Stimulated activated CD8-positive, alpha-beta memory T cell treated with anti-CD3 and anti-CD28 coated beads, Interleukin-4, amount 100 ng/mL, for 1 hour (primary cell): ENCODE measurements at places on chromosomes 4 and X.

DNA sequence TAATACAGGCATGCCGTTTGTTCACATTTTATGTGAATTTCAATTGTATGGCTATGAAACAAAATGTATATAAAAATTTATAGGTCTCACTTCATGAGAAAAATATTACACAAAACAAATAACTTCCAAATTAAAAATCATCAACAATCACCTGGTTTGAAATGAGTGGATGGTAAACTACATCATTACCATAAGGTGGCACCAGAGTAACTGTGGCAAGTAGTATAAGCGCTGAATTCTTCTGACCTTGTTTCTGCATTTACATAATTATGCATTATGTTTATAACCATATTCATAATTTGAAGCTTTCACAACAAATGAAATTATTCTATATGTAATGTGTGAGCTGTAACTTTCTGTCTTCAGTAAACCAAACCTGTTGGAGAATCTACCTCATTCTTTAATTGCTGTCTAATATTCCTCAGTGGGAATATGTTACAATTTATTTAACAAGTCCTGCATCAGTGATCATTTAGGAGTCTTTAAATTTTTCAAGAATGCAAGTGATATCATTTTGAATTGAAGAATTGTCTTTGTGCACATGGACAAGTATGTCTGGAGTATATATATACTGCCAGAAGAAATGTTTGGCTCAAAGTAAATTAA, 55.2 kb downstream of the MMRN1 start:
- DNase-seq: no peak

- no peak for DNase-seq
Observed at GRCh38 chr4:139295942-139296299, 5.4 kb upstream of the NAA15 start.

GRCh38 chr4:33133723-33134122, 2413.6 kb downstream of the PCDH7 start:
- DNase-seq: no peak

DNA sequence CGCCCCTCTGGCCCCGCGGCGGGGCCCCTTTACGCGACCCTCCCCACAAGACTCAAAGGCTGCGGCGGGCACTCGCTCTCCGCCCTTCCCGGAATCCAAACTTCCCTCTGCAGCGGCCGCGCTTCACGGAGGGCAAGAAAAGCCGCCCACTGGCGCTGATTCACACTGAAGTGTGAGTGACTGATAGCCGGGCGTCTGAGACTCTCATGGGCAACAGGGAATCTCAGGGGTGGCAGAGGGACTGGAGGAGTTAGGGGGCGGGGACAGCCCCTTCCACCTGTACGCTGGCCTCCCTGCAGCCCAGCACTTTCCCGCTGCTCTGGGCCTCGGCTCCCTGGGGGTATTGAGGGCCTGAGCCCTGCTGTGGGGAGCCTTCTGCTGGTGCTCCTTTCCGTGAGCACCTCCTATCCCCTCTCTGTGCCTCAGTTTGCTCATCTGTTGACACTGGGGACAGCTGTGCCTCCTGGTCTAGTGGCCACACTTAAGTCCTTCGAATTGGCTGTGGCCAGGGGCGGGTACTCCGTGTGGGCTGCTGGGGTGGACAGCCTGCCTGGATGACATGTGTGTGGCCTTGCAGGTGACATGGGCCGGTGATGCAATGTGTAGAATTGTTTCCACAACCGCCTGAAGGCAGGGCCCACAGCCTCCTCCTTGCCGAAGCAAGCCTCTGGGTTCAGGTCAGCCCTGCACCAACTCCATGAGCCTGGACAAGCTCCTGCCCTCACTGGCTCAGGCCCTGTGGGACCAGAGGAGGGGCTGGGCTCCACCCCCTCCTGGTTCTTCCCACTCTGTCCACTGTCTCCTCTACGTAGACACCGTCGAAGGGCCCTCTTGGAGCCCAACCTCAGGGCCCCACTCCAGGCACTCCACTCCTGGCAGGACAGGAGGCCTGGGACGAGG, 951 bp downstream of the SH3BP2 start:
- no peak for DNase-seq

DNA sequence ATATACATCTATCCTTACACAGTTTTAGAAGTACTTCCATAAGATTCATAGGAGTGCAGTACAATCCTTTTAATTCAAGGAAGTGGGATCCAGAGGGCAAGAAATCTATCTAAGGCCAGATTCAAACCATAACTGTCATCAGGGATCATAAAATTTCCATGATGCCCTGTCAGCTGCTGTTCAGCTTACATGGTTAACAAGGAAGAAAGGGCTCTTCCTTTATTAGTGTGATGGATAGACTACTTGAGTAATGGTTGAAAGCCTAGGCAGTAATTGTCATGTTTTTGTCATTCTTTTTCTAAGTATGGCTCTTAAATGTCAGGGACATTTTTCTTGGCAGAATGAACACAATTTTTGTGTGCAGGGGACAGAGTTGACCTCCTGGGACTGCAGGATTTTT, 159.8 kb upstream of the CXCL13 start:
- DNase-seq: no peak

- no peak for DNase-seq
Observed at GRCh38 chr4:52665592-52665991, 6.5 kb upstream of the USP46 start.

DNA sequence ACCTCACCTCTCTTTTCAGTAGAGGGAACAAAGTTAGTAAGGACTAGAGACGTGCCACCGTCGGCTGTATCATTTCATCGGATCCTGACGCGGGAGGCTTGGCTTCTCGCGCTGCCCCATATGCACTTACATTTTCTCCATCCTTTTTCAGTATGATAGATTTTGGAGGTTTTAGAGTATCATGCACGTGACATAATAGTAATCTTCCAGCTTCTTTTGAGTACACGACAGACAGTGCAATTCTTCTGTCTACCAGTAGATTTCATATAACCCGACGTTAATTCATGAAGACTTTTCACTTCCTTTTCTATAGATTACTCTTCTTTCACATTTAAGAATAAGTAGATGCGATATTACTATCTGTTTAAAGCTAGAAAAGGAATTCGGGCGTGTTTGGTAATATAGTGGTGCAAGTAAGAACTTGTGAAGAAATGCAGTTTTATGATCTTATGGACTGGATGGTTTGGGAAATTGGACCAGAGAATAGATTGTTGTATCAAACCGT, 1.0 kb downstream of the CDS1 start:
- DNase-seq: no peak

DNA sequence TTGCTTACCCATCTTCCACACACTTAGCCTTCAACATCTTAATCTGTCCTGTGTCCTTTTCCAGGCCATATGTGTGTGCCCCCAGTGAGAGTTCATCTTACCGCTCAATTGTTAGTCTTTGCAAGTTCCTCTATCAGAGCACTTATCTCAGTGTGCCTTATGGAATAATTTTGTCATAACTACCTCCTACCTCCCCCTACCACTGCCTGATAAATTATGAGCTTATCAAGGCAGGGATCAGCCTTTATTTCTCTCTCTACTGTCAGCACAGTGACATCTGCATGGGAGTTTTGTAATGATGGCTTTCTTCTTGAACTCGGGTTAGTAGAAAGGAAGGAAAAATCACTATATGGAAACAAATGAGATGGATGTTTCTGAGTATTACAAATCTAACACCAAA, 53.2 kb downstream of the MTM1 start:
- DNase-seq: no peak

GRCh38 chr4:111562826-111563225, 582.4 kb upstream of the FAM241A start:
- DNase-seq: no peak
